ENCODE measurements at places on chromosomes 5 and 9.

DNA sequence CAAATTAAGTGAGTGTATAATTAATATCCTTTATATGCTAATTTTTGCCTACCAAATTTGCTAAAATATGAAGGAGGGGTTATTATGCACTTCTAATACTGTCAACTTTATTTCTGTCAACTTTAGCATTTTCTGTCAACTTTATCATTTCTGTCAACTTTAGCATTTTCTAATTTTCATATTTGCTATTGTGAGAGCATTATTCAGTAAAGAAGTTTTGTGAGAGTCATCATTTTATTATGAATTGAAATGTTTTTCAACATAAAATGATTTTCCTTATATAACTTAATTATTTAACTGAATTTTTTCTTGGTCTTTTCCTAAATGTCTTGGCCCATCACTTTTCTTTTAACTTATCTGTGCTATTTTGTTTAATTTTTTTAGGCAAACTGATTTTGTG, 58.2 kb downstream of the FBXO4 start:
- DNase-seq: no peak

DNA sequence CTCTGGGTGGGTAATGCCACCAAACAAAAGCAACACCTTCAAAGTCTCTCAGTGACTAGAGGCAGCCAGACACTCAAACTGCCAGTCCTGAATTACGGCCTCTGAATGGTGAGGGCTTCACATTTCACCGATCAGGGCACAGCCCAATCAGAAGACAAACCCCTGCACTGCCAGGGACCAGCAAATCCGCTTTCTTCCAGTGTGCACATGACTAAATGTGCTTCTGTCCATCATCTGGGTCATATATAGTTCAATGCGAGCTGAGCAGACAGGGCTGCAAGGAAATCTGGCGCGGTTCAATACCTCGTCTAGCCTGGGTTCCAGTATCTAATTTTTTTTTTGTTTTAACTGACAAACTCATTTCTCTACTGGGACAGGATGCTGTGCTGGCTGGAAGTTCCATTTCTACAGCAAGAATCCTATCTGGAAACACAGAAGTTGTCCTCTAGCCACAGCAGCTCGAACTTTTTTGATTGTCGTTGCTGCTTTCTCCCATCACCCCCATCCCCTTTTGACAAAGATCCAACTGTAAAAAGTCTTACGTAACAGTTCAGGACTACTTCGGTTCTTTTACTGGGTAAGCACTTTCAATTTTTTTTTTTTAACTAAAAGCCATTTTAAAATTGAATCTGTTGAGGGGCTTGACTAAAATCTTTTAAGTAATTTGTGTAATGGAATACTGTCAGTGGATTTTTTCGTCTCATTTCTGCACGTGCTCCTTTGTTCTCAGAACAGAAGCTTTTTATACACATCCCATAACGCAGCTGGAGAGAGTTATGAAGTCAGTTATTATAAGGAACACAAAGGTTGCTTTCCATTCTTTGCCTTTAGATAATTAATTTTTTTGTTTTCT, 112.7 kb downstream of the NR6A1 start:
- DNase-seq: peak; percentile 3

- no peak for DNase-seq
These were observed 536 bp downstream of the SLC27A4 start for GRCh38 chr9:128340691-128341434.

GRCh38 chr5:131952301-131952857, 6.9 kb upstream of the MEIKIN start:
- DNase-seq: no peak

DNA sequence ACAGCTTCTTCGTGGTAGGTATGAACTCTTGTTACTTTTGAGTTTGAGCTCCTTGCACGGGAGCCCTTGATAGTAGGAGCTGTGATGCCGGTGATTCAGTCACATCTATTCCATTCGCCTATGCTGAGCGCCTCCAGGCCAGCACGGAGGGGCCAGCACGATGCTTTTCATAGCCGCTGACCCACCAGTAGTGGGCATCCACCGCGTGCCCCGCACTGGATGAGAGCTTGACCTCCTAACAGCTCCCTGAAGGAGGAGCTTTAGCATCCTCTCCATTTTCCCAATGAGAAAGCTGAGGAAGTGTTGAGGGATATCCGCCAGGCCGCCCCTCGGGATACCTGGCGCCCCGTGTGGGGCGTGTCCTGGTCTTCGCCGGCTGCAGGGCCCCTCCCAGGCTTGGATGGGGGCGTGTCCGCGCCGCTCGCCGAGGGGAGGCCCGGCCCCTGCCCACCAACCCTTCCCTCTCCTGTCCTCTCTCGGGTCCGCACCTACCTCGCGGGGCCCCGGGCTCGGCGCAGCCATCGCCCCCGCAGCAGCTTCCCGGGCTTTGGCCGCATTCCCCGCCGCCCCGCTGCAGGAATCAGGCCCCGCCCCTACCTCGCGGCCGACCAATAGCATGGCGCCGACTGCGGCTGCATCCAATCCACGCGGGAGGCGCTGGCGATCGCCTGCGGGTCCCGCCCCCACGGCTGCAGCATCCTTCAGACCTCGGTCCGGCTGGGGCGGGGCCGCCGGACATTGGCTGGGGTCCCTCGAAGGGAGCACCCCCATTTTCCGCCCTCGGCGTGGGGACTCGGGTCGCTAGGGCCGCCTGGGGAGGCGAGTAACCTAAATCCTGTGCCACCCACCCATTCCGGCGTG, at the start of gene PIP5KL1:
TSS of gene PIP5KL1 (minus strand) at position 547 of the 861 bp plus-strand sequence. CDS start at position 522, 25 bp downstream.
- no peak for DNase-seq

DNA sequence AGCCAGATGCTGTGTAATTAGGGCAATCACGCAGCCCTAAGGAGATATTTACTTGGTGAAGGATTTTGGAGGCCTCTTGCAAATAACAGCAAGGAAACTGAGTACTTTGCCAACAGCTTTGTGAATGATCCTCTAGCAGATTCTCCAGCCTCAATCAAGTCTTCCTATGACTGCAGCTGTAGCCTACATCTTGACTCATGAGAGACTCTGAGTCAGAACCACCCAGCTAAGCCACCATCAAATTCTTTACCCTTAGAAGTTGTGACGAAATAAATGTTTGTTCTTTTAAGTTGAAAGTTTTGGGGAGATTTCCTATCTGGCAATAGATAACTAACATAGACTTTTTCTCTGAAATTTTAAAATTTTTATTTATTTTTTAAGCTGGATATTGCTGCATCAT, 237.6 kb upstream of the CCNH start:
- DNase-seq: no peak

DNA sequence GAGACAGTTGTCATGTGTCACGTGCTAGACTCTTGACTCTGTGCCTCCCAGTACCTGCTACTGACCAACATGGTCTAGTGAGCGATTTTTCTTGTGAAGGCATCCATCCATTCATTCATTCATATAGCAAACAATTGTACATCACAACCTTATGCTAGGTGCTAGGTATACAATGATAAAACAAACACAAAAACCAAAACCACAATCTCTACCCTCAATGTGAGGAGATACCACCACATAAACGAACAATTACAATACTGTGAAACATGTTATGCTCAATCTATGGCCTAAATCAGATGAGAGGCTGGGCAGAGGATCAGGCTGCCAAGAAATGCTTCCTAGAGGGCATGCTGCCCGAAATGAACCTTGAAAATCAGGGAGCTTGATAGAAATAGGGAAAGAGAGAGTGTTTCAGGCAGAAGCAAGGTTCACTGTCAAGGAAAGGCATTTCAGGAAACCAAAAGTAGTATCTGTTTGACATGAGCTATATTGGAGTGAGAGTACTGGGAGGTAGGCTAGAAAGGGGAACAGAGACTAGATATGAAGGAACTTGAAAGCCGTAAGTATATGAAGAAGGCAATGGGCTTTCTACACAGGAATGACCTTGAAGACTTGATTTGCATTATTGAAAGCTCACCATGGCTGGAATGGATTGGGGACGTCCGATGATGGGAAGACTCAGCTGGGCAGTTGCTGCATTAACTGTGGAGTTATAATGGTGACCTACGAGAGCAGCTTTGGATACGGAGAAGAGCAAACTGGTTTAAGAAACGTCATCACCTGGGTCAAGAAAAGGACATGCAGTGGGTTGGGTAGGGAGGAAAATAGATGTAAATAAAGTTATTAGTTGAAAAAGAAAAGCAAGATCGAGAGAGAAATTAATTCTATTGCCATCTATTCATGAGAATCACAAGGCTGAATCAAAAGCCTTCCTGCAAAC, 90.1 kb downstream of the THBS4 start:
- DNase-seq: no peak

DNA sequence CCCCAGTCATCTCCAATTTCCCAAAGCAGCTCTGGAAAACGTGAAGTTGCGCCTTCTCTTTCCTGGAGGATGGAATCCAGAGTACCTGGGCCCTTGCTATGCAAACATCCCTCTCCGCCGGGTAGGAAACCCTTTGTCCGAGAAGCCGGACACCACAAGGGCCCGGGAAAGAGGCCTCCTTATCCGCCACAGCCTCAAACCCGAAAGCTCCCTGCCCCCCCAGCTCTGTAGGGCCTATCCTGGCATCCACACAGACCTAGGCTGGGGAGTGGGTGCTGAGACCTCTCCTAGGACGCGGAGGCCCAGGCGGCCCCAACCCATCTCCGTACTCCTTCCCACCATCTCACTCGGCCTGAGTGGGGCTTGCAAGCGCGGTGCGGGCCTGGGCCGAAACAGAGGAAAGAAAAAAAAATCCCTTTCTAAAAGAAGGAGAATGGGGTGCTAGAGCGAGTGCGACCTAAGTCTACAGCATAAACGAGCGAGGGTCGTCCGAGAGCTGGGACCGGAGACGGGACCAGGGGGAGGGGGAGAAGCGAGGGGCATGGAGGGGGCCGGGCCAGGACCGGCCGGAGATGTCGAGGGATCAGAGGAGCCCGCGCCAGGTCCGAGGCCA, 624 bp downstream of the FBXW11 start:
- DNase-seq: no peak

GRCh38 chr5:51043745-51044144, 339.5 kb upstream of the ISL1 start:
- DNase-seq: no peak

DNA sequence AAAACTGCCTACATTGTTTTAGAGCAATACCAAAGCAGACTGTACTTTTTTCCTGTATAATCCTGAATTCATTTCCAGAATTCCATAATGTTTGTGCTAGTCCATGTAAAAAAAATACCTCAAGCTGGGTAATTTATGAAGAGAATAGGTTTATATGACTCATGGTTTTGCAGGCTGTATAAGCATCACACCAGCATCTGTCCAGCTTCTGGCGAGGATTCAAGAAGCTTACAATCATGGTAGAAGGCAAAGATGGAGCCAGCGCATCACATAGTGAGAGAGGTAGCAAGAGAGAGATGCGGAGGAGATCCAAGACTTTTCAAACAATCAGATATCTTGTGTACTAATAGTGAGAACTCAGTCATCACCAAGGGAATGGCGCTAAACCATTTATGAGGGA, 280.3 kb upstream of the CDH9 start:
- DNase-seq: no peak

- no peak for DNase-seq
These were observed 56.4 kb upstream of the RNF130 start for GRCh38 chr5:180127682-180128670.

DNA sequence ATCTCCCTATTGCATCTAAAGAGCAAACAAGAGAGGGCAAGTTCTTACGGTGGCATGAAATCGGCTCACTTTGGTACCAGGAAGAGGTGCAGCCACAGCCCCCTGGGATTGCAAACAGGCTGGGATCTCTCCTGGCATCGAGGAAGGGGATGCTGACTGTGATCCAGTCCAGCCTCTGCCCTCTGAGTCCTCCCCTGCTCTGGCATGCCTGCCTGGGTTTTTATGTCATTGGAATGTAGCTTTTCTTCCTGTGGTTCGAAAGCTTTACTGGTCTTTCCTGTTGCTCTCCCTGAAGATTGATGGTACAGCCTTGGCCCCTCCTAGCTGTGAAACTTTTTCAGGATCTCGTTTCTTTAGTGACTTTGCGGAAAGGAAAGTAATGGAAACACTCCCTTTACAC, 6.6 kb downstream of the SLC46A2 start:
- DNase-seq: no peak

Measured in stimulated activated CD8-positive, alpha-beta memory T cell treated with anti-CD3 and anti-CD28 coated beads, Interleukin-4, amount 100 ng/mL, for 1 hour (primary cell).